H1 (cell line): ENCODE measurements at places on chromosomes 16 and 17. TPM values are rescaled to one million over a fixed set of nuclear protein-coding genes. Genes with fewer than 3 reads are reported as not detected.

- no peaks in the 10 kb centered on the region for H3K27me3 ChIP-seq
- no peaks in the 10 kb centered on the region for H3K36me3 ChIP-seq
- H3K4me3 ChIP-seq, result no peak overlapping the region
- no peak for DNase-seq
- peaks cover 20% of the 10 kb centered on the region for H3K4me1 ChIP-seq
- no peak overlapping the region for H3K27ac ChIP-seq
These were observed 1.9 kb upstream of the TBC1D10B start for GRCh38 chr16:30372038-30372712.

- no peak for DNase-seq
- no peak overlapping the region for H3K27ac ChIP-seq
- H3K27me3 ChIP-seq, result no peaks in the 10 kb centered on the region
These were observed 30.1 kb downstream of the CCL4 start for GRCh38 chr17:36133602-36134236.

GRCh38 chr17:61053469-61053868 is 346.2 kb upstream of the TBX2 start:
- no peaks in the 10 kb centered on the region for H3K4me1 ChIP-seq
- no peak overlapping the region for H3K27ac ChIP-seq
- H3K36me3 ChIP-seq, result no peaks in the 10 kb centered on the region
- DNase-seq, result no peak

- H3K4me3 ChIP-seq, result no peak overlapping the region
- no peaks in the 10 kb centered on the region for H3K36me3 ChIP-seq
- H3K27ac ChIP-seq, result no peak overlapping the region
These were observed 5.0 kb downstream of the CA4 start for GRCh38 chr17:60154616-60155426.

DNA sequence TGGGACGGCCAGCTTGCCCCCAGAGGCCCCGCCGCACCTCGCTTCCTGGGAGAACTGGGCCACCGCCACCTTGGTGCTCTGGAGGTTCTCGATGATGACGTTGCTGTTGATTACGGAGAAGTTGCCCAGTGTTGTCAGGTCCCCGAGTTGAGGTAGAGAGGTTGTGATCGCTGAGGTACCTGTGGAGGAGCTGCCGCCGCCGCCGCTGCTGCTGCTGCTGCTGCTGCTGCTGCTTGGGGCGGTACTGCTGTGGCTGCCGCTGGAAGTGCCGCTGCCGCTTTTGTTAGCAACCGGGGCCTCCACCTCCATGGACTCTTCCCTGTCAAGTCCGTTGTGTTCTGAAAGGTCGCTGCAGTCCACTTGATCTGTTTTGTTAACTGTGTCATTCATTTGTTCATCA is 9.5 kb downstream of the SALL1 start:
- H3K36me3 ChIP-seq, result peaks cover 27% of the 10 kb centered on the region
- H3K4me3 ChIP-seq, result no peak overlapping the region
- H3K4me1 ChIP-seq, result peaks cover 3% of the 10 kb centered on the region; the same call in 1 of the 2 replicates
- no peak for DNase-seq

The TP53I13 gene
- 21.1 and 22.4 TPM in 2 replicates for total RNA-seq

The GOSR2 gene
- 31.7 and 36.2 TPM in 2 replicates for total RNA-seq

DNA sequence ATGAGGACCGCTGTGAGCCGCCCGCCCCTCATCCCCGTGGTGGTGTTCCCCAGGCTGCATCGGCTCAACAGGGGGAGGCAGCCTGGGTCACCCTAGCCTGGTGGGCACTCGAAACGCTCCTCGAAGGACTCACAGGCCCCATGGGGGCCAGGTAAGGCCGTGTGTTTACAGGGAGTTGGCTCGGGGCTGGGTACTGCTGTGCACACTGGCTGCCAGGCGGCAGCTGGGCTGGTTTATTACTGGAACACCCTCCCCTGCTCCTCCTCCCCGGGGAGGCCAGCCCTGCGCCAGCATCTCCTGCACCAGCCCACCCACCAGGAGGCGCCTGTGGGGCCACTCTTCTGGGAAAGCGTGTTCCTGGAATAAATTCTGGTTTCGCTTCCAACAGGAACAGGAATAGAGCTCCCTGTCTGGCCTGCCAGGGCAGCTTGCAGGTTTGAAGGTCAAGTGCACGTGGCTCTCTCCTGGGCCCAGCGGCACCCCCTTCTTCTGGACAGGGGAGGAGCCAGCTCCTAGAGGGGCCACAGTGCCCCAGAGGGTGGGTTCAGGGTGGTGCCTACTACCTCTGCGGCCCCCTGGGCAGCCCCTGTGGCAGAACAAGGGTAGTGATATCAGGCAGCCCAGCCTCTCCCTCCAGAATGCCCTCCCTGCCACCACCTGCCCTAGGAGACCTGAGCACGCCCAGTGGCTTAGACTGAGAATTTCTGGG is 11.3 kb downstream of the MCRIP1 start:
- H3K27me3 ChIP-seq, result no peaks in the 10 kb centered on the region
- no peak overlapping the region for H3K4me3 ChIP-seq
- H3K4me1 ChIP-seq, result peaks cover 16% of the 10 kb centered on the region
- H3K36me3 ChIP-seq, result no peaks in the 10 kb centered on the region
- DNase-seq, result peak; percentile 80
- H3K27ac ChIP-seq, result no peak overlapping the region

GRCh38 chr17:7562208-7562605 is 488 bp downstream of the SENP3 start:
- peak overlapping the region; percentile 48; the same call in 1 of the 2 replicates for H3K27ac ChIP-seq
- H3K4me3 ChIP-seq, result peak overlapping the region; percentile 71
- DNase-seq, result no peak
- H3K27me3 ChIP-seq, result no peaks in the 10 kb centered on the region

The KRT31 gene
- total RNA-seq, result not detected in 2 replicates

DNA sequence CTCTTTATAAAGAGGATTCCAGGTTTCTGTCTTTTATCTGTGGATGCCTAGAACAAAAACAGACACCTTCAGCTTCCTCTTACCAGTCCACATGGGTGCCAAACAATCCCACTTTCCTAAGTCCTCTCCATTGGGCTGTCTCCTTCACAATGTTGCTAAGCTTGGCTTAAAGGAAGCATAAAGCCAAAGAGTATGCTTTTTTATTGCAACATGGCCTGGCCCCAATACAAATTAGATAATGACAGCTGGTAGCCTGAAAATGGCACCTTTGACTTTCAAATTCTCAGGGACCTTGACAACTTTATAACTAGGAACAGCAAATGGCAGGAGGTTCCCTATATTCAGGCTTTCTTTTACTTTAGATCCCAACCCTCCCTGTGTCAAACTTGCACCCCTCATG is 55.8 kb downstream of the SLFN5 start:
- no peaks in the 10 kb centered on the region for H3K36me3 ChIP-seq
- H3K27me3 ChIP-seq, result no peaks in the 10 kb centered on the region
- H3K4me1 ChIP-seq, result no peaks in the 10 kb centered on the region
- H3K4me3 ChIP-seq, result no peak overlapping the region
- DNase-seq, result no peak
- no peak overlapping the region for H3K27ac ChIP-seq

- no peak overlapping the region for H3K4me3 ChIP-seq
- no peak overlapping the region for H3K27ac ChIP-seq
- H3K36me3 ChIP-seq, result peaks cover 6% of the 10 kb centered on the region; the same call in 1 of the 2 replicates
- H3K4me1 ChIP-seq, result no peaks in the 10 kb centered on the region
These were observed 2.7 kb downstream of the PHKG2 start for GRCh38 chr16:30750876-30751465.

GRCh38 chr17:21817791-21818364 is 125.6 kb downstream of the KCNJ18 start:
- H3K4me1 ChIP-seq, result no peaks in the 10 kb centered on the region
- no peak overlapping the region for H3K4me3 ChIP-seq
- H3K27ac ChIP-seq, result no peak overlapping the region
- H3K27me3 ChIP-seq, result no peaks in the 10 kb centered on the region
- H3K36me3 ChIP-seq, result no peaks in the 10 kb centered on the region
- no peak for DNase-seq

- no peaks in the 10 kb centered on the region; the same call in 1 of the 2 replicates for H3K36me3 ChIP-seq
- no peaks in the 10 kb centered on the region for H3K27me3 ChIP-seq
- H3K27ac ChIP-seq, result no peak overlapping the region
- no peaks in the 10 kb centered on the region for H3K4me1 ChIP-seq
These were observed 62.8 kb downstream of the HS3ST3A1 start for GRCh38 chr17:13538841-13539411.

DNA sequence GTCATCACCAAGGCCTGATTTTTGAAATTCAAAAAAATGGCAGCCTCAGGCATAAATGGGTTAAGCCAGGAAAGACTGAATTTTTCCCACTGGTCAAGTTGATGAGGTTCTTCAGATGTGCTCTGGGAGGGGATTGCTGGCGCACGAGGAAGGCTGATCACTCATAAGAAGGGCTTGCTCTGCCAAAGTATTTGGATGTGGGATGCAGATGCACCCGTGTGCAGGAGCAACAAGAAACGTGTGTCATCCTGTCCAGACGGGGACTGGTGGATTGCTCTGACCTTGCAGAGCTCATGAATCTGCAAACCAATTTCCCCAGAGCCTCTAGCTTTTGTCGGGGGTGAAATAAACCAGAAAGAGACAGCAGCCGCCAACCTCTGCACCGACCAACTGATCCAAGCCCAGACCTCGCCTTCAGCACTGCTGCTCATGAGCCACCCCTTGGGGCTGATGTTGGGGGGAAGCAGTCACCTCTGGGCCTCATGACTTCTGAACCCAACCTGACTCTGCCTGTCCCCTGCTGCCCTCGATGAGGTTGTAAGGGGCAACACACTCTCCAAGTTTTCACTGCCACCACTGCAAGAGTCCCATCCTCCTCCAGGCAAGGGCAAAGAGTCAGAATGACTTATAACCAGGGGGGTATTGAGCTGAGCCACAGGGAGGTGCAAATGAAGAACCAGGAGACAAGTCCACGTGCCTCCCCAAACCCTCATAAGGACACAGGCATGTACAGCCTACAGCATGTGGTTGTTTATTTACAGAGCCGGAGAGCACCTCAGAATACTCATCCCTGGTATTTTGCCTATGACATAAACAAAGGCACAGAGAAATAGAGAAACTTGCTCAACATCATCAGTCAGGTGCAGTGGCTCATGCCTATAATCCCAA is 452.0 kb downstream of the SOX9 start:
- H3K27me3 ChIP-seq, result no peaks in the 10 kb centered on the region
- H3K27ac ChIP-seq, result no peak overlapping the region
- peaks cover 8% of the 10 kb centered on the region for H3K4me1 ChIP-seq
- no peak overlapping the region for H3K4me3 ChIP-seq
- H3K36me3 ChIP-seq, result no peaks in the 10 kb centered on the region

The PHAF1 gene
- 18.6 TPM in 2 replicates for total RNA-seq

- no peaks in the 10 kb centered on the region for H3K27me3 ChIP-seq
- peak; percentile 53 for DNase-seq
- H3K4me3 ChIP-seq, result no peak overlapping the region
These were observed 12.1 kb downstream of the CFDP1 start for GRCh38 chr16:75420987-75421819.

DNA sequence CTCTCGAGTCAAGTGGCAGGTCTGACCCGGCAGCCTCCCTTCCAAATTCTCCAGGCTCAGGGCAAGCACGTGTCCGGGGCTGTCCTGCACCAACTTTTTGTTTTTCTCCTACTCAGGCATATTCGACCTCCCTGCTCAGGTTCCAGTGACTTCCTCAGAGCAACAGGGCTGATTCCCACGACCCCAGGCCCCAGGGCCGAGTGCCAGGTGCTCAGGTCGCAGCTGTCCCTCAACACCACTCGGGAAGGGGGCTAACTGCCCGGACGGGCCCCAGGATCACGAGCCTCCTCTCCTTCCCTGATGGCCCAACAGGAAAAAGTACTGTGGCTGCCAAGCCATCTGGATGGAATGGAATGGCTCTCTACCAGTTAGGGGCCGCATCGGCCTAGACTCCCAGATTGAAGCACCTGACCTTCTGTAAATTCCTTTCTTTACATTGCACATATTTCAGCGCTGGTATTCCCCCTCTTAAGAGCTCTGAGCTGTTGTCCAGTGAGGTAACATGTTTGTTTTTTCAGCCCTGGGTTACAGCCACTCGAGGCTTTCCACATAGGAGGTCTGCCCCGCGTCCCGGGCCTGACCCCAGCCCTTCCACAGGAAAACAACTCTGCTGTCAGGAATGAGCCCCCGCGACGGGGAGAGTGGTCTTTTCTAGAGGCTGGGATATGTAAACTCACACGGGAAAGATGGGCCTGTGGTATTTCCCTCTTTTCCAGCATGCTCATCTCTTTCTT is 25.0 kb downstream of the NXN start:
- no peak for DNase-seq
- H3K4me1 ChIP-seq, result peaks cover 18% of the 10 kb centered on the region
- no peaks in the 10 kb centered on the region for H3K27me3 ChIP-seq
- no peak overlapping the region for H3K4me3 ChIP-seq

GRCh38 chr17:78842881-78843565 is 2.4 kb upstream of the USP36 start:
- H3K27ac ChIP-seq, result no peak overlapping the region
- peaks cover 6% of the 10 kb centered on the region for H3K4me1 ChIP-seq
- no peak for DNase-seq
- no peaks in the 10 kb centered on the region for H3K36me3 ChIP-seq

The HSD11B2 gene
- total RNA-seq, result 25.9 and 28.7 TPM in 2 replicates

The TM4SF5 gene
- not detected in 2 replicates for total RNA-seq

- H3K4me3 ChIP-seq, result peak overlapping the region; percentile 66
- H3K27ac ChIP-seq, result peak overlapping the region; percentile 80; the same call in 1 of the 2 replicates
- peaks cover 2% of the 10 kb centered on the region for H3K4me1 ChIP-seq
These were observed 521 bp downstream of the ATMIN start for GRCh38 chr16:81035975-81036750.

- H3K4me1 ChIP-seq, result no peaks in the 10 kb centered on the region
- H3K4me3 ChIP-seq, result no peak overlapping the region
- H3K36me3 ChIP-seq, result no peaks in the 10 kb centered on the region
- DNase-seq, result no peak
- H3K27me3 ChIP-seq, result no peaks in the 10 kb centered on the region
These were observed 36.8 kb upstream of the ZNF469 start for GRCh38 chr16:88345721-88346560.

The KRTAP9-4 gene
- not detected in 2 replicates for total RNA-seq

The HS3ST2 gene
- total RNA-seq, result 3.7 and 4.5 TPM in 2 replicates

The NHLRC4 gene
- total RNA-seq, result 0.75 and 0.76 TPM in 2 replicates

DNA sequence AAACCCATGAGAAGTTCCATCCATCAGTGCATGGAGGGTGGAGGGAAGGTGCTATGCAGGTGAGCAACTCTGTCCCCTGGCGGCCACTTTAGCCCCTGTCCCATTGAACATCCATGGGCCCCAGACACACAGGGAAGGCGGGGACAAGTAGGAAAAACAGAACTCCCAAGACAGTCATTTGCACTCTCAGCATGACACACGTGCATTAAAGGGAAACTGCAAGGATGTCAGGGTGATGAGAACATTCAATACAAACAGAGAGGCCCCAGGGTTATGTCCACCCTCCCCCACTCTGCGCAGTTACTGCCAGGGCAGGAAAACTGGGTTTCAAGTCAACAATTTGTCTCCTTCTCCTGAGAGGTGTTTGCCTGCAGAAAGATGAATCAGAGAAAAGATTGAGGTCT is 44.0 kb upstream of the AKTIP start:
- H3K36me3 ChIP-seq, result no peaks in the 10 kb centered on the region
- H3K27me3 ChIP-seq, result peaks cover 14% of the 10 kb centered on the region
- H3K4me1 ChIP-seq, result no peaks in the 10 kb centered on the region
- H3K27ac ChIP-seq, result no peak overlapping the region

GRCh38 chr16:49537924-49538459 is 164.4 kb downstream of the C16orf78 start:
- peaks cover 12% of the 10 kb centered on the region for H3K4me1 ChIP-seq
- H3K27ac ChIP-seq, result no peak overlapping the region
- H3K4me3 ChIP-seq, result no peak overlapping the region
- no peak for DNase-seq

DNA sequence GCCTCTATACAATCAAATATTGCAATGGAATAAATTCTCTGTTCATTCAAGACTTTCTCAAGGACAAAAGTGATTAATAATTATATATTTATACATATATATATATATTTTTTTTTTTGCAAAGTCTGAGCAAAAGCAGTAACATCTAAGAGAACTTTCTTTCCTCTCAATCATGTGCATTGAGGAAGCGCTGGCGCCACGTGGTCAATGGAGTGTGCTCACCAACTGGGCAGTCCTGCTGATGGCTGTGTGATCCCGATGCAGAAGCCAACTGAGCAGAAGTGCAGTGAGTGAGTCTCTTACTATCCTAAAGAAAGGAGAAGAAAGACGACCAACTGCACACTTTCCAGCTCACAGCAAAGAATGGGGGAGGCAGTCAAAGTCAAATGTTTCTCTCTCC is 37.2 kb upstream of the ULK2 start:
- no peak overlapping the region for H3K4me3 ChIP-seq
- H3K4me1 ChIP-seq, result no peaks in the 10 kb centered on the region
- DNase-seq, result no peak
